ENCODE measurements at places on chromosomes 1 and 21.
A peak's percentile ranks its signal among the peaks of the same experiment; 100 is the strongest.

- no peaks in the 10 kb centered on the region for H3K36me3 ChIP-seq
- DNase-seq = no peak
- no peak overlapping the region for H3K4me3 ChIP-seq
- H3K4me1 ChIP-seq = peaks cover 5% of the 10 kb centered on the region
These were observed 19.0 kb upstream of the ARF1 start for GRCh38 chr1:228063251-228064191.

- no peak overlapping the region for H3K27ac ChIP-seq
- H3K4me1 ChIP-seq = peaks cover 6% of the 10 kb centered on the region
- no peaks in the 10 kb centered on the region for H3K27me3 ChIP-seq
- peak; percentile 32 for DNase-seq
- no peak overlapping the region for H3K4me3 ChIP-seq
These were observed 6.3 kb downstream of the RABGAP1L start for GRCh38 chr1:174165471-174166137.

GRCh38 chr1:172138634-172139033, 281.9 kb upstream of the C1orf105 start:
- peaks cover 30% of the 10 kb centered on the region for H3K4me1 ChIP-seq
- H3K4me3 ChIP-seq = no peak overlapping the region
- H3K27me3 ChIP-seq = no peaks in the 10 kb centered on the region
- no peak overlapping the region for H3K27ac ChIP-seq

DNA sequence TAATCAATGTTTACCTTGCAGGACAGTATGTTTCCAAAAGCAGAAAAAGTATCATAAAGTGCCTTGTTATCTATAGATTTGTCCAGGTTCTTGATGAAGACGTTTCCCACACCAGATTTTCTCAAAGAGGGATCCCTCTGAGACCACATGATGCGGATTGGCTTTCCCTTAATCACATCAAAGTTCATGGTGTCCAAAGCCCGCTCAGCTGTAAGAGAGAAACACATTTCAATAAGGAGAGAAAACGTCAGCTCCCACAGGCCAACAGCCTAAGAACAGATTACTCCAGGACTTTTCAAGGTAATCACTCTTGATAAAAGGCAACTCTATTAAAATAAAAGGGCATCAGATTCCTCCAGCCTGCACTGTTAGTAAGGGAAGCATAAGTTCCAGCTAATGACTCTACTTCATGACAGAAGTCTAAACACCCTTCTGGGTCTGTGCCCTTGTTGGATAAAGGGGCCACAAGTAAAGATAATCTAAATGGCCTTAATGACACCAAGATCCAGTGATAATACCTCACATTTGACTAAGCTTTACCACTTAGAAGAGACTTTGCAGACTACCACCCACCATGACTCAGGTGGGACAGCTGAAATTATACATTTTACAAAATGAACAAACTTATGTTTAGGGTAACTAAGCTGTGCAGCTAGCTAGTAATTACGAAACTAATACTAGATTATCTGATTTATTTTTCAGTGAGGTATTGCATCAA, 4.1 kb downstream of the PABPC4 start:
- H3K4me1 ChIP-seq = peaks cover 19% of the 10 kb centered on the region
- H3K36me3 ChIP-seq = peaks cover 57% of the 10 kb centered on the region
- no peaks in the 10 kb centered on the region for H3K27me3 ChIP-seq
- peak overlapping the region; percentile 95 for H3K4me3 ChIP-seq

DNA sequence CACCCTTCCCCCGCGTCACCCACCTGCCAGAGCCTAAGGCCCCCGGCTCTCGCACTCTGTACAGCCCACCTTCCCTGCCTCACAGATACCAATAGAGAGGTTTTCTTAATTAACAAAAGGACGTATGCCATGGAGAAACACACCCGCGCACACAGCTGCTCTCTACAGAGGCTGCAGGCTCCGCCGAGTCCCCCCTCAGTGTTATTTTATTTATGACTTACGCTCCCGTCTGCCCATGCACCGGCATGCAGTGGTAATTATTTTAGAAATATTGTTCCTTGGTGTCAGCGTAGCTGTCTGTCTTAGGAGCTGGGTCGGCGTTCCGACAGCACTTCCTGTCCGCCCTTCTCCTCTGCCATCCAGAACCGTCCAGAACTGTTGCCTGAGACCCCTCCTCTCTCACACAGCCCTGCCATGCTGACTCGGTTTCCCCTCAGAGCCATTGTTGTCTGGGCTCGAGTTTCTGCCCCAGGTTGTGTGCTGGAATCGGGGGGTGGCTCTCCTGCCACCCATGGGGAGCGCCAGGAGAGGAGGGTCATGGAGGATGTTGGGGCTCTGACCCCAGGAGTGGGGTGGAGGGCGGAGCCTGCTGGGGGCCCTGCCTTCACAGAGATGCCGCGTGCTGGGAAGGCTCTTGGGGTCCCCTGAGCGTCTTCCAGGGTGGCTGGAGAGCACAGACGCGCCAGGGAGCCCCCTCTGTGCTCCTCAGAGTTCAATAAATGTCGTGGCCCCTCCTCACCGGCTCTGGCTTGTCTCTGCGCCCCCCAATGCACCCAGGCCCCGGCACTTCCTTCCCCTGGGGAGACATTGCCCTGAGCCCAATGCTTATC, 39.6 kb upstream of the COL6A1 start:
- no peaks in the 10 kb centered on the region for H3K27me3 ChIP-seq
- H3K4me1 ChIP-seq = no peaks in the 10 kb centered on the region
- no peaks in the 10 kb centered on the region for H3K36me3 ChIP-seq
- no peak overlapping the region for H3K27ac ChIP-seq
- no peak for DNase-seq
- no peak overlapping the region for H3K4me3 ChIP-seq

DNA sequence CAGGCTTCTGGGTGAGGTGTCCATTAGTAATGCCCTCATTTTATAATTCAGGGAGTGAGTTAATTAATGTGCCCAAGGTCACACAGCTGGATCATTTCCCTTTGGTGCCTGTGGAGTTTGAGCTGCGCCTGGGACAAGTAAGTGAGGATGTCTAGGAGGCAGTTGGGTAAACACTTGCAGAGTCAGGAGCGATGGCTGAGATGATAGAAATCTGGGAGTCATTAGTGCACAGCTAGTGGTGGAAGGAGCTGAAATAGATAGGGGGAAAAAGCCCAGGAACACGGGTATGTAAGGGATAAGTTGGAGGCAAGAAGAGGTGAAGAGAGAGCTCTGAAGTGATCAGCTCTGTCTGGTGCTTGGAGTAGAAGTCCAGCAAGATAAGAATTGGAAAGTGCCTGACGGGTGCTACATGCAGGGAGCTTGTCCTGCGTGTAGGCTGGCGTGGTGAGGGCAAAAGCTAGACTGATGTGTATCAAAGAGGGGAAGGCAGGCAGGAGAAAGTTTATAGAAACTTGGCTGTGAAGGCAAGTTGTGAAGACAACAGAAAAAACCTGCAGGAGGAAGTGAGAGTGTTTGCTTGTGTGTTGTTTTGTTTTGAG, 1.7 kb upstream of the SCAF4 start:
- no peaks in the 10 kb centered on the region for H3K36me3 ChIP-seq
- no peaks in the 10 kb centered on the region for H3K27me3 ChIP-seq
- peaks cover 28% of the 10 kb centered on the region for H3K4me1 ChIP-seq
- H3K27ac ChIP-seq = no peak overlapping the region
- DNase-seq = no peak

- peaks cover 15% of the 10 kb centered on the region for H3K4me1 ChIP-seq
- peaks cover 22% of the 10 kb centered on the region for H3K27me3 ChIP-seq
- H3K27ac ChIP-seq = no peak overlapping the region
- H3K36me3 ChIP-seq = no peaks in the 10 kb centered on the region
These were observed 906 bp upstream of the ADARB1 start for GRCh38 chr21:45073301-45074047.

DNA sequence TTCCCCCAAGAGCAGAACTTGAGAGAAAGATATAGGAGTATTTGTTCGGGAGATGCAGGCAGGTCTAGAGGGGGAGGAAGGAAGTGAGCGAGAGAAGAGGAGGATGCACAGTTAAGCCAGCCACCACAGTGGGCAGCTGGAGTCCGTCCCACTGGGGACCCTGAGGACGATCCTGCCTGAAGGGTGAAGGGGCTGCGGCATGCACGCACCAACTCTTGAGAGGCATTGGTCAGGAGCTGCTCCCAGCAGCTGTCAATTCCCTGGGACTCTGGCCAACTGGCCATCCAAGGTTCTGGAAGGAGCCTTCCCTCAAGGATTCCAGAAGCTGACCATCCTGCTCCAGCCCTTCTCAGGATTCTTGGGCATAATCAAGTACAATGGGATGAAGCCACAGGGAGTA, 246.9 kb downstream of the MATN1 start:
- H3K4me1 ChIP-seq = no peaks in the 10 kb centered on the region
- H3K27me3 ChIP-seq = no peaks in the 10 kb centered on the region
- H3K27ac ChIP-seq = no peak overlapping the region
- DNase-seq = no peak
- H3K36me3 ChIP-seq = no peaks in the 10 kb centered on the region
- H3K4me3 ChIP-seq = no peak overlapping the region

GRCh38 chr1:49995734-49996133, 28.0 kb downstream of the AGBL4 start:
- H3K4me3 ChIP-seq = no peak overlapping the region
- H3K36me3 ChIP-seq = peaks cover 12% of the 10 kb centered on the region
- H3K27me3 ChIP-seq = no peaks in the 10 kb centered on the region
- peak; percentile 2 for DNase-seq

GRCh38 chr1:207935166-207935583, 24.2 kb upstream of the CD34 start:
- H3K4me1 ChIP-seq = no peaks in the 10 kb centered on the region
- no peak for DNase-seq
- H3K36me3 ChIP-seq = no peaks in the 10 kb centered on the region
- H3K4me3 ChIP-seq = no peak overlapping the region
- no peaks in the 10 kb centered on the region for H3K27me3 ChIP-seq

DNA sequence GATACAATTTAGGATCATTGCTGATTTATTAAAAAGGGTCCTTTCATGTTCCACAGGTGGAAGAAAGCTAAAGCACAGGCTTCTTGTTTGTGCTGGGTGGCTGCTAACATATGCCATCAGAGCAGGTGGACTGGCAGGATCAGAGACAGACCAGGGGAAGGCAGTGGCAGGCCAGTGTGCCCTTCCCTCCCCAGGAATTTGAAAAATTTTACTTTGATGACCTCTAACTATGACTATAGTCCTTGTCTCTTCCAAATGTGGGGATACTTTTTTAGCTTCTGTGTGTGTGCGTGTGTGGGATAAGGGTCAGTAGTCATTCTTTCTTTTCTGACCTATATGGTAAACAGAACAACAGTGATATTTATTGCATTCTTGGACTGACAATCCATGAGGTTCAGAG, 49.9 kb downstream of the LHX9 start:
- H3K27me3 ChIP-seq = no peaks in the 10 kb centered on the region
- no peak overlapping the region for H3K4me3 ChIP-seq
- H3K27ac ChIP-seq = no peak overlapping the region
- H3K36me3 ChIP-seq = no peaks in the 10 kb centered on the region

GRCh38 chr1:176720838-176721237, 257.9 kb downstream of the PAPPA2 start:
- no peaks in the 10 kb centered on the region for H3K36me3 ChIP-seq
- no peaks in the 10 kb centered on the region for H3K4me1 ChIP-seq
- no peak overlapping the region for H3K4me3 ChIP-seq
- no peaks in the 10 kb centered on the region for H3K27me3 ChIP-seq
- no peak for DNase-seq
- H3K27ac ChIP-seq = no peak overlapping the region

DNA sequence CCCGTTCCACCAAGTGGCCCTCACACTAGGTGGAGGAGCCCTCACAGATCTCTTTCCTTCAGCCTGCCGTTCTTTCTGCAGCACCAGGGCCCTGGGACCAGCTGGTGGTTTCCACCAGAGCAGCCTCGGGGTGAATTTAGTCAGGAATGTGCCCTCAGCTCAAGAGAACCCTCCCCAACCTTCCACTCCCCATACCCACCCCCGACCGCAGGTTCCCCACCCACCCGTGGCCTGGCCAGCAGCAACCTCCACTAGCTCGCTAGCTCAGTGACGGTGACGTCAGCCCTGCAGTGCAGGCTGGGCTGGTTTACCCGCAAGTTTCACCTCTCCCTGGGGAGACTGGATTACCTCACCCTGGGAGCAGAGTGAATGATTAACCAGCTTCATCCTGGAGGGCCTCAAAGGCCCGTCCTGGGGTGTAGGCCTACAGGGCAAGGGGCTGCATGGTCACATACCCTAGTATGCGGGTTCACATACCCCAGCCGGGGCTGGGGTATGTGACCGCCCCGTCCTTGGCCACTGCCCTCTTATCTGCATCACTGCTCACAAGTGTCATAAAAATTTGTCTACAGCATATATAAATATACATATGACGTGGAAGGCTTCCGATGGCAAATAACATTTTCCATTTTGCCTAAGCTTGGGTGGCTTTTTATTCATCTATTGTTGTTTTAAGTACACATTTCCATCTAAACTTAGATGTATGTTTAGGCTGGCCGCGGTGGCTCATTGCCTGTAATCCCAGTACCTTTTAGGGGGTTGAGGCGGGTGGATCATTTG, 24.5 kb downstream of the ELF3 start:
- no peak overlapping the region for H3K27ac ChIP-seq
- no peaks in the 10 kb centered on the region for H3K4me1 ChIP-seq
- no peaks in the 10 kb centered on the region for H3K36me3 ChIP-seq
- no peaks in the 10 kb centered on the region for H3K27me3 ChIP-seq
- no peak for DNase-seq
- no peak overlapping the region for H3K4me3 ChIP-seq

DNA sequence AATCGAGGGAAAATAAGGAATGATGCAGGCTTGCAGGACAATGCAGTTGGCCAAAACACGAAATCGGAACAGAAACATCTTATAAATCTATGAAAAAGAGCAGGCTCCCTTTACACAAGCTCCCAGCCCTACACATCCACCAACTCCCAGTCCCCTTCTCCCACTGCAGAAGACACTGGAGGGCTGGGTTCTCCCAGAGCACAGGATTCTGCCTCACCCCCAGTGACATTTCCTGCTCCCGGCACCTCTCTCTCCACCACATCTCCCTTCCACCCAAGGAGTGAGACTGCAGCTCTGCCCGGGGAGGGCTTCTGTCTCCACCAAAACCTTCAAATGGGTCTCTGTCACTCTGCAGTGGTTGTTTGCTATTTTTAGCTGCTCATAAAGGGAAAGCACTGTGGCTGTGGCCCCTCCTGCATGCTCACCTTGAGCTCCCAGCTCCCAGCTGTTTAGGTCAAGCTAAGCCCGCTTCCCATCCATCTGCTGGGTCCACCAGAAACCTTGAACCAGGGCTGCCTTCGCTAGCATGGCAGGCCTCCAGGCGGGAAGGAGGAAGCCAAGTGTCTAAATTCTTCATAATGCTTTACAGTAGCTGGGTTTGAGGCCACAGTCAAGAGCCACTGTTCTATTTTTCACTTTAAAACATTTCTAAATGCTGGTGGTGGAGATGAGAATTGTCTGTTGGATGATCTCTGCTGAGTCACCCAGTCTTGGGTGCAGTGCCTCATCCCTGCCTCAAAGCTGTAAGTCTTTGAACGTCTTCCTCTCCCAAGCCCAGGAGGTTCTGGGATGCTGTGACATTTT, 3.3 kb upstream of the C2CD2 start:
- H3K27me3 ChIP-seq = peaks cover 11% of the 10 kb centered on the region
- no peaks in the 10 kb centered on the region for H3K36me3 ChIP-seq
- peaks cover 7% of the 10 kb centered on the region for H3K4me1 ChIP-seq
- H3K27ac ChIP-seq = no peak overlapping the region

GRCh38 chr1:204241050-204241449, 27.3 kb upstream of the GOLT1A start:
- H3K4me1 ChIP-seq = no peaks in the 10 kb centered on the region
- H3K36me3 ChIP-seq = no peaks in the 10 kb centered on the region
- H3K27ac ChIP-seq = no peak overlapping the region
- H3K27me3 ChIP-seq = no peaks in the 10 kb centered on the region
- no peak overlapping the region for H3K4me3 ChIP-seq
- DNase-seq = no peak

- peak overlapping the region; percentile 51 for H3K27ac ChIP-seq
- H3K4me1 ChIP-seq = peaks cover 24% of the 10 kb centered on the region
- no peaks in the 10 kb centered on the region for H3K27me3 ChIP-seq
- H3K4me3 ChIP-seq = no peak overlapping the region
These were observed 62.8 kb downstream of the DYRK1A start for GRCh38 chr21:37429356-37429755.
